ENCODE measurements at places on chromosomes 4 and X.

DNA sequence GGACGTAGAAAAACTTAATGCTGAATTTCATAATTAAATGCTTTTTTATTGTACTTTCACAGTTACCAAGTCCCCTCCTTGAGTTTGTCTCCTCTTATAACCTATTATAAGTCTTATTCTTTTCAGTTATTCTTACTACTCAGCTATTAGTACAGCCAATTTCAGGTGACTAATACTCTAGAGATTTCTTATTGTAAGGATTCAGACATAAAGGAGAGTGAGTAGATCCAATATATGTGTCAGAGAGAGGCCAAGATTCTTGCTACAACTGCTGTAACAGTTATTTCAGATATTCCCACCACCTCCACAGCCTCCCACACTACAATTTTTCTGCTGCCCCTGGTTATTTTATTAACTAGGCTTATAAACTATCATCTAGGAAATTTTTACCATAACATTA, 274.5 kb downstream of the GPAT3 start:
- no peak for DNase-seq

GRCh38 chr4:130545596-130545995, 1449.6 kb downstream of the C4orf33 start:
- no peak for DNase-seq

DNA sequence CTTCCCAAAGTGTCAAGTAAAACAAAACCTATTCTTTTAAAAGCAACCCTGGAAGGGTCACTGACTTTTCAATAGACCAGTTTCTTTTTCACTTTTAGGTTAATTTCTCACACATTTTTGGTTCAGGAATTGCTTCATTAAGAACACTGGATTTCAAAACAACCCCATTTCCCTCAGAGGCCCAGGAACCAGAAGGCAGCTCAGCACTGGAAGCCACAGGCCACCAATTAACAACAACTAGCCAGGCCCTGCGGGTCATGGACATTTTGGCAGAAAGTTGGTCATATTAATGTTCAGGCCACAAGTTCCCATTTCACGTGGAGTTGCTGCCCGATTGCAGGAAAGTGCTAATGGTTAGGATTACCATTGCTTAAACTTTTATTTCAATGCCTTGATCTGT, 39.8 kb downstream of the HAND2 start:
- DNase-seq, result no peak

DNA sequence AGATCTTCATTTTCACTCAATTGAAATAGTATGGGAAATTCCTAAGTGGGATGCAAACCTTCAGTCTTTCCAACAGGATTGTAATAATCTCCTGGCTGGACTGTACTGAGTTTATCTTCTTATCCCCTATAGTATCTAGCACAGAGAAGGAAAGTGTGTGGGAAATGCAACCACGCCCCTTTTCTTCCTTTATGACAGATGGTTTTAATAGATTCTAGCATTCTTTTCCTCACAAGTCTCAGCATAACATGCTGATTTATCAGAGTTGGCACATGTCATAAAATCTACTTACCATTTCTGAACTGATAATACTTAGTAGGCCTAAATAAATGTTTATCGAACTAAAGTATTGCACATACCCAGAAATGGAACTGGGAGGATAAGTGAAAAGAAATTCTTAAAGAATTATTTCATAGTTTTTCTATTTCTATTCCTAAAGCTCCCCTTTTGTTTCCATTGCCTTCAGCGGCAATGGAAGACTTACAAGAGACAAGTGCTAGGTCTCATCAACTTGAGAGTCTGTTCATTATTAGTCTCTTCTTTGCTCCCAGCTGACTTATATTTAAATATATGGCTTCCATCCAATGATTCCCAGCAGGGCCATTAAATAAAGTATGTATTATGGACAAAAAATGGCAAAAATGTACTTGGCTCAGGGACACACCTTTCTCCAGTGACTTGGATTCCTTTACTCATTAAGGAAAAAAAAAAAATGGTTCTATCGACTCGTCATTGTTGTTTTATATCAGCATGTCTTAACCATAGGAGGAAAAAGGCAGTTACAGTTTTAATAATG, 484.5 kb downstream of the IL1RAPL1 start:
- no peak for DNase-seq

DNA sequence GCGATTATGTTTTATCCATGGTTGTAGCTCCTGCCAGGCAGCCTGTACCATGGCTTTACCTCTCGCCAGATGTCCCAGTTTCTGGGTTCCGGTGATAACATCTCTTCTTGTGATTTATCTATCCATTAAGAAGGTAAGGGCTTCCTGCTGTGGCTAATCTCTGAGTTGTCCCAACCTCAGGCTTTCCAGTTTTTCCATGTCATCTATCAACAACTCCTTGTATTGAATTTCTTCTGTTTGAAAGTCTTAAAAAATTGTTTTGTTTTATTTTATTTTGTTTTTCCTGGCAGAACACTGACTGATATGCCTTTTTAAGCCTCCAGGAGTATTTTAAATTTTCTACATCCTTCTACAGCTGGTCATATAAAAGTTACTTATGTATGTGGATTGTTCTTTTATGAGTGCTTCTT, 241.9 kb downstream of the ANTXR2 start:
- DNase-seq, result no peak
